ENCODE measurements at places on chromosomes 16 and 17. TPM values are rescaled to one million over a fixed set of nuclear protein-coding genes. Genes with fewer than 3 reads are reported as not detected.
A peak's percentile ranks its signal among the peaks of the same experiment; 100 is the strongest.

DNA sequence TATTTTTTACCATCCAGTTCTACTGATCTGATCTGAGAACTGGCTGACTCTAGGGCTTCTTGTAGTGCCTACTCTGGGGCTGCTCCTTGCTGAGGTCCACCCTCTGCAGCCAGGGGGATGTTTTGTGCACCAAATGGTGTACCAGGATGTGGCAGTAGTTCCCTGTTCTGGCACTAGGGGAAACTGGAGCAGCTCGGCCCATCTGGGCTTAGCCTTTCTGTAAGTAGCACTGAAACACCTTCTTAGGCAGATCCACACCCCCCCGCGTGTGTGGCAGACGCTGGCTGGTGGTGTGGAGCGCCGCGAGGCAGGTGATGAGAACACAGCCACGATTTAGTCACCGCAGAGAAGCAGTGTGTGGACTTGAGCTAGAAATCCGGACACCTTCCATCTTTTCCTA, 17.0 kb downstream of the DUSP14 start:
- DNase-seq: peak; percentile 31

- peak; percentile 99 for DNase-seq
These were observed 324 bp upstream of the FBXL19 start for GRCh38 chr16:30922960-30923535.

GRCh38 chr17:61863801-61864126, 436 bp upstream of the BRIP1 start:
- no peak for DNase-seq

- DNase-seq: no peak
These were observed 135.7 kb downstream of the ABCA8 start for GRCh38 chr17:68819465-68819864.

DNA sequence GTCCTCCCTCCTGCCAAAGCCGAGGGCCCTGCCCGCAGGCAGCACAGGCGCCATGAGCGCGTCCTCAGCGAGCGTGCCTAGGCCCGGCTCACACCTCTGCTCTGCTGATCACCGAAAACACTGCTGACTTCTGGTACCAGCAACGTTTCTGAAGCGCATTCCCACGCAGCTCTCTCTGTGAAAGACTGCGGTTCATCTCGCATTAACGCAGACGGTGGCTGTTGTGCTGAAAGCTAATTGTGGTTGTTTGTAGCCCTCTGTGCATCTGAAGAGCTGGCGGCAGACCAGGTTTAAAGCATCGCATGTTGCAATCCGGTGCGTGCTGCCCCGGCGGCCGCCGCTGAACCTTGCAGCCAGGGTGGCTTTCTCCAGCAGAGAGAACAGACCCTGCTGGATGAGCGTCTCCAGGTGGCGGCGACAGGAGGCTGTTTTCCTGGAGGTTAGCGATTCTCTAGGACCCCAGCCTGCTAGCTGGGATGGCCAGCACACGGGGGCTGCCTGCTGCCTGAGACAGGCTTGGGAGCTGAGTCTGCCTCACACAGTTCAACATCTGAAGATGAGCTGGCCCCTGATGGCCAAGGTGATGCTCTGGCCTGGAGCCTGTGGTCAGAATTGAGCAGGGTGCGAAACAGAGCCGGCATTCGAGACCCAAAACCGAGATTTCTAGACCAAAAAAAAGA, 49.8 kb upstream of the CHMP6 start:
- DNase-seq: no peak

GRCh38 chr16:85037050-85037410, 9.4 kb downstream of the KIAA0513 start:
- DNase-seq: peak; percentile 72

GRCh38 chr17:49146620-49147306, 14.2 kb downstream of the B4GALNT2 start:
- peak; percentile 99 for DNase-seq

DNA sequence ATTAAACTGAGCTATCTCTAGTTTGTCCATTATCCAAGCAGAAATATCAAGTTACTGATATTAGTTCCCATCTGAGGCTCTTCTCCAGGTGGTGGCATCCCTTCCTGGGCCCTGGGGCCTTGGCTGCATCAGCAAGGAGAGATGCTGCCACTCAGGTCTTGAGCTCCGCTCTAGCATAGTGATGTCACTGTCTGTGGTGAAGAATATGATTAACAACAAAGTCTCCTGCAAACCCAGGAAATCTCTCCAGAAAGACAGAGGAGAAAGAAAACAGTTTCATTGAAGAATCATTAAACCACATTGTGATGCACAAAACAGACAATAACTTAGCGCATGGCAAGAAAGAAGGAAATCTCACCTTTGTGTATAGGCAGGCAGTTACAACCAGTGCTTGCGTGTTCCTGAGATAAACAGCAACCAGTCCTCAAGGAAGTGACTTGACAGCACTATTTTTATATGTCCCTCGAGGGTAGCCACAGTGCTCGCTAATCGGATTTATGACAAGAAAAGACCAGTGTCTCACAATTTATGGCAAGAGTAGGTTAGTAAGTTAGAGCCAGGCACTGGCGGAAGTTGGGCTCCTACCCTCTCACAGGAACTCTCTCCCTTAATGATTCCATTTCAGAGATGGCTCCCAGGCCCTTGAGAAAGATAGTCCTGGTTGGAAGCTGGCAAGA, 151.1 kb downstream of the AHSP start:
- DNase-seq: no peak

DNA sequence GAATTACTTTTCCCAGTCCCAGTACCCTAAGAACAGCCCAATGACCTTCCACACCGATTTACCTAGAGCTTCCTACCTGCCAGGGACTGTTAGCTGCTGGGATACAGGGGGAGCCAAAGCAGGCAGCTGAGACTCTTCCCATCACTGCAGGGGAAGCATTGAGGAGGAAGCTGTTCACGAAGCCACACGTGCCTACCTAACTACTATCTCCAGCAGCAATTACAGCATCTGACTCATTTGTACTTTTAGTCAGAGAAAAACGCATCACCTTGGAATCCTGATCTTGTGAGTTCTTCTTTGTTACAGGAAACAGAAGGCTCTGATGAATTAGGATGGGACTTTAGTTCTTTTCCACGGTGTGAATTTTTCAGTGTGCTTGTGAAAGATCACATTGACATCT, 113.7 kb upstream of the DHX40 start:
- DNase-seq: peak; percentile 84

DNA sequence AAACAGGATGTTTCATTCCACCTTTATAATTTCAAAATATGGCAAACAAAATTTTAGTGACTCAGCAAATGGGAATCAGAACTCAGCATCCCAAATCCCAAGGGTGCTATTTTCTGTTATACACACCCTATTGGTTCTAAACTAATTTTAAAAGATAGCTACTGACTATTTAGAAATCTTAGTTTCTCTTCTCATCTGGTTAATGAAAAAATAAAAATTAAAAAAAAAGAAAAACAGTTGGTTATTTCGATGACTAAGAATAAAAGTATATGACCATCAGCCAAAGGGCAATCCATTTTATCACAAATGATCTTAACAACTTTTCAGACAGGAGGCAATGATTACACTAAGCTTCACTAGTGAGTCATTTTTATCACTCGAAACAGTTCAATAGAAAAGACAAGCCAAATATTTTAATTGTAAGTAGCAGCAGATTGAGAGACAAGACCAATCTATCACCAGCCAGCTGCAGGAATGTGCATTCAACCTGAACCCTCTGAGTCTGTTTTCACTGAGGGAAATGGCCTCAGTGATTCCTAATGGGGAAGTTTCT, 15.2 kb downstream of the PHLPP2 start:
- peak; percentile 37 for DNase-seq

- peak; percentile 91 for DNase-seq
These were observed 12.7 kb downstream of the KRT12 start for GRCh38 chr17:40854175-40854814.

DNA sequence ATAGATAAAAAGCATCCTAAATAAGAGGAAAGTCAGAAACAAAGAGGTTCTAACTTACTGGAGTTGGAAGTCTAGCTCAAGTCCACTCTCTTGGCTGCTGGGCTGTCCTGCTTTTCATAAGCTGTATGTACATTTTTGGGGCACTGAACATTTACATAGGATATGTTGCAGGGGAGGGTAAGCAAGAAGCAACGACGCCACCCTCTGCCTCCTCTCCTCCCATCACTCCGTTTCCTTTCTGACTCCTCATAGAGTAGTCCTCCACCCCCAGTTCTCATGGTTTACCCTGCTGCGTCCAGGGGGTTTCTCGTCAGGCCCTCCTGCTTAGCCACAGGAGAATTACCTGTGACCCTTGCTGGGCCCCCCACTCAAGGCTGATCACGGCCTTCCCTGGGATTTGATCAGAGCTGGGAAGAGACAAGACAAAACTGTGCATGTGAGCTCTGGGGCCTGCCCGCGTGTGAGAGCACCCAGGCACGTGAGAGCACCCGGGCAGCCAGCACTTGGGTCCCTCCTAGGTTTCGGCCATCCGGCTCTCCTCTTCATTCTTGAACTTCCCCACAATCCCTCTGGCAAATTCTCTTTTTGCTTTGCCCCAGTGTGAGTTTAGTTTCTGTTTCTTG, 37.1 kb downstream of the TMEM11 start:
- no peak for DNase-seq

DNA sequence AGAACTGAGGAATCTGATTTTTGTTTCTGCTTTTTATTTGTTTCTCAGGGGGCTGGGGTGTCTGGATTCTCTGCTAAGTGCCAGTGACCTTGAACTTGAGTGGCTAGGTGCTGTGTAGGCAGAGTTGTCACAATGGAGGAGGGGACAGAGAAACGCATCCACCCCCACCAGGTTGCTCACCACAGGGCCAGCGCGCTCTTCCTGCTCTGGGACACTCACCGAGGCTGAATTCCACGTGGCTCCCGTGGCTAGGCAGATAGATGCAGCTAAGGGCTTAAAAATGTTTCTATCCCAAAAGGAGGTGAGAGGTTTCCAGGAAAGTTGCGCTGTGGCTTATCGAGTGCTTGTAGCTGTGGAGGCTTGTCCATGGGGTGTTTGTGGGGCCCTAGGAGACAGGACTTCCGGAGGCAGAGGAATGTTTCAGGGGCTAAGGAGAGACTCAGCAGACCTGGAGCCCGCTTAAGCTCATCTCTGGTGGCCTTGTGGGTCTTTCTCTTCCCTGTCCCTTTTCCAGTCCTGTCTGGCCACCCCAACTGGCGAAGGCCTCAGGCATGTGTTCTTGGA, 36.8 kb downstream of the ADCY7 start:
- no peak for DNase-seq

DNA sequence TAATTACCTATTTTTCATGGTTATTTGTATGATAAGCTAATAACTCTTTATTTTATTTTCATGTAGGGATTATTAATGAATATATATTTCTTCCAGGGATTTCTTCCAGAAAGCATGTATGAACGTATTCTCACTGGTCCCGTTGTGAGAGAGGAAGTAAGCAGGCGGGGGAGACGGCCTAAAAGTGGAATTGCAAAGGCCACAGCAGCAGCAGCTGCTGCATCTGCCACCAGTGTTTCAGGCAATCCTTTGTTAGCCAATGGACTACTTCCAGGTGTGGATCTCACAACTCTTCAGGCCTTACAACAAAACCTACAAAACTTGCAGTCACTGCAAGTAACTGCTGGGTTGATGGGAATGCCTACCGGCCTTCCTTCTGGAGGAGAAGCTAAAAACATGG, 110.3 kb upstream of the RBL2 start:
- DNase-seq: no peak

- no peak for DNase-seq
These were observed 348 bp downstream of the MPP2 start for GRCh38 chr17:43906951-43907424.

DNA sequence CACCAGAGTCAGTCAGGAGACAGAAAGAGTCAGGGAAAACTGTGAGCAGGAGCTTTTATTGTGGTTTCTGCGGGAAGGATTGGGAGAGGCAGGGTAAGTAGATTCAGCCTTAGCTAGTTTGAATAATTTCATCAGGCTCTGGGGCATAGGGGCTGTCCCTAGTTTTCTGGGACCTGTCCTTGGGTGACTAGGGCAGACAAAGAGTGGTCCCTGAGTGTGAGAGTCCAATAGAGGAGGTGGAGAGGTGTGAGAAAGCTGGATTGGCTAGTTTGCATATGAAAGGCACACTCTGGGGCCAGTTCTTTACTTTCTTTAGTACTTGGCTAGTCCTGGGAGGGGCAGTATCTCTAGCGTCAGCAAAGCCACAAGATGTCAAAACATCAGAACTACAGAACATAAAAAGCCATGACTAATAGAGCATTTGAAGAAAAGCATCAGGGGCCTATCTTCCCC, 255.6 kb downstream of the HS3ST3A1 start:
- peak; percentile 98 for DNase-seq

DNA sequence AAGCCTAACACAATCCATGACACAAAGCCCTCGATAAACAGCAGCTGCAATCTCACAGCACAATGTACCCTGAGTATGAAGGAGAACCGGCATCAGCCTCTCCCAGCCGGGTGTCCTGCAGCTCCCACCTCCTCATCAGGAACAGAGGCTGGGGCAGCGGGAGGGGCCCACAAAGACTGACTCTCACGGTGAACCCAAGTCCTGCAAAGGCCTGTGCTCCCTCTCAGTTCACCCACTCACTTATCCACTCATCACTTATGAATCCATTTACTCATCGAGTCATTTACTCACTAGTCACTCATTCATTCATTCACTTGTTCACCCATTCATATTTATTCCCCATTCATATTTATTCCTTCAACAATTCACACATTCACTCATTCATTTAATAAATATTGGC, 11.6 kb downstream of the ZNF423 start:
- DNase-seq: no peak

- DNase-seq: no peak
These were observed 717 bp downstream of the CYBA start for GRCh38 chr16:88649924-88650748.

- DNase-seq: no peak
These were observed 14.3 kb downstream of the SNX29 start for GRCh38 chr16:11990702-11991390.

DNA sequence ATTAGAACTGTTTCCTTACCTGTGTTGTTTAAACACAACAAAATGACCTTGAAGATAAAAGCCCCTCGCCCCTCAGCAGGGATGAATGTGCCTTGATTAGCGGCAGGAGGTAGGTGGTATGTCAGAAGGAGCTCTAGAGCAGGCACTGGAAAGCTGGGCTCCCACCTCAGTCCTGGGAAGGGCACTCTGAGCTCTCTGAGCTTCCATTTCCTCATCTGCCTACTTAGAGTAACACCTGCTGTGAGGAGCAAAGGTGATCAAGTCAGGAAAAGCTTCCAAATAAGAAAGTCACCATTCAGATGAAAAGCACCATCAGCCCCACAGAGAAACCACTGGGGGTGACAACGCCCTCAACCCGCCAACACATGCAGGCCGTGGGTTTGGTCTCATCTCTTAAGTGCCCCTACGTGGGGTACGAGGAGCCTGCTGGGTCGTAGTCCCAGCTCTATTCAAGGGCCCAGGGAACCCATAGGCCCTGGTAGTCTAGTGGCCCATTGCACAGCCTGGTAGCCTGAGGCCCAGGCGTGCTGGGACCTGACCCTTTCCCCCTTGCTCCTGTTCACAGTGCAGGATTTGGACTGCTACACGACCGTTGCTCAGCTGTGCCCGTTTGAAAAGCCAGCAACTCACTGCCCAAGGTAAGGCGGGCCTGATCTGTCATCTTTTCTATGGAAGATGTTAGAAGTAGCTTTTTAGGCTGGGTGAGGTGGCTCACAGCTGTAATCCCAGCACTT, 57.3 kb downstream of the CRISPLD2 start:
- no peak for DNase-seq

Gene TBC1D3I
- total RNA-seq: 0.54 TPM

Gene ETV4
- 4.2 TPM for total RNA-seq

Gene TPPP3
- total RNA-seq: not detected

Gene DNAAF8
- 2.6 TPM for total RNA-seq

Gene PPP1R27
- not detected for total RNA-seq

Gene WDR81
- total RNA-seq: 13.0 TPM

Gene TEX14
- 0.11 TPM for total RNA-seq

Gene METTL22
- 35.8 TPM for total RNA-seq

Gene WFDC1
- 34.2 TPM for total RNA-seq

Gene VMO1
- total RNA-seq: 0.35 TPM

Gene CPHXL2
- total RNA-seq: not detected

Gene SLC5A11
- not detected for total RNA-seq

Measured in HFFc6 (cell line).